Fibroblast of skin of abdomen (primary cell): ENCODE measurements at places on chromosomes 6 and 20.

- no peak for DNase-seq
Observed at GRCh38 chr6:6635869-6636268, 47.3 kb downstream of the LY86 start.

GRCh38 chr20:10472871-10473270 lies 37.8 kb downstream of the SLX4IP start:
- no peak for DNase-seq

DNA sequence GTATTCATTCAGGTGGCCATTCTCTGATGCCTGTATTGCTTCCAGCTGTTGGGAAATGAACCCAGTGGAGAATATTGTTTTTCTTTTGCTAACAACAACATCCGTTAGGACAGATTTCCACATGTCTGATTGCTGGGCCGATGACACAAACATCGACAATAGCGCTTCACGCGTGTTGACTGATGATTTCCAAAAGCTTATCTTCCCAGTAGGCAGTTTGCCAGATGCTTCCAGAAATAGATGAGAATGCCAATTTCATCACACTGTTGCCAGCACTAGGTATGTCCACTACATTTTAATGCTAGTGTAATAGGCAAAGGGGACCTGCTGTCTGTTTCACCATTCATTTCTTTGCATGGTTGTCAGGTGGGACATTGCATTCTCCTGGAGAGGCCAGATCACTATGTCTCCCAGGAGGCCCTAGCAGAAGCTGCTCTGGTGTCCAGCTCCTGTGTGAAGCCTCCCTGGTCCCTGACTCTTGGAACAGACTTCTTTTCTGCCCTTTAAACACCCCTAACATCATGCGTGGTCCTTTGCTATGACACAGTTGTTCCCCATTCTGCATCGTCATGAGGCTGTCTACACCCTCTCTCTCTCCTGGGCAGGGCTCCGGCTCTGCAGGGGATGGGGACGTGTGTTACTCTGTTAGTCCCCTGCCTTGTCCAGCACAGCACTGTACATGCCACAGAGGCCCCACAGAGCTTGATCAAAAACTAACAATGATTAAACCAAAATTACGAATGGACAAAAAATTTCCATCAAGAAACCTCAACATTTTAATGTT lies 181.6 kb downstream of the CDH26 start:
- no peak for DNase-seq

DNA sequence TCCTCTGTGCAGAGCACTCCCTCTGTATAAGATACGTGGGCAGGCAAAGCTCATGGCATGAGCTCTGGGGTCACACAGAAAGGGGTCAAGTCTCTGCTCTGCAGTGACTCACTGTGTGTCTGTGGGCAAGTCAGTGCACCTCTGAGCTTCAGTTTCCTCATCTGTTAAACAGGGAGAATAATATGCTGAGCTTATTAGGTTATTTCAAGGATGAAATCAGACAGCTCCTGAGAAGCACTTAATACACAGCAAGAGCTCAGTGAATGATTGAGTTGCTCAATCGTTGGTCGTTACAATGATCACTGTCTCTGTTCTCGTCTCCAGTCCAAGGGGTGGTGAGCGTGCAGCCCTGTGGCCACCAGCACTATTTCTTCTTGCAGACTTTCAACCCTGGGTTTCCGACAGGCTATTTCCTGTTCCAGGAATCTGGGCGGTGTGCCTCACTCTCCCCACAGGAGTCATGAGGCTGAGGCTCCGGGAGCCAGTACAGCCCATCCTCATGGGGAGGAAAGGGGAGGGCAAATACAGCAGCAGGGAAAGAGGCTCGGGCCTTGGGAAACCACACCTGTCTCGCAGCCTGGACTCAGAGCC lies 28.9 kb downstream of the KIAA1755 start:
- DNase-seq: no peak

GRCh38 chr6:122098201-122098678 lies 301.2 kb upstream of the HSF2 start:
- DNase-seq: no peak

DNA sequence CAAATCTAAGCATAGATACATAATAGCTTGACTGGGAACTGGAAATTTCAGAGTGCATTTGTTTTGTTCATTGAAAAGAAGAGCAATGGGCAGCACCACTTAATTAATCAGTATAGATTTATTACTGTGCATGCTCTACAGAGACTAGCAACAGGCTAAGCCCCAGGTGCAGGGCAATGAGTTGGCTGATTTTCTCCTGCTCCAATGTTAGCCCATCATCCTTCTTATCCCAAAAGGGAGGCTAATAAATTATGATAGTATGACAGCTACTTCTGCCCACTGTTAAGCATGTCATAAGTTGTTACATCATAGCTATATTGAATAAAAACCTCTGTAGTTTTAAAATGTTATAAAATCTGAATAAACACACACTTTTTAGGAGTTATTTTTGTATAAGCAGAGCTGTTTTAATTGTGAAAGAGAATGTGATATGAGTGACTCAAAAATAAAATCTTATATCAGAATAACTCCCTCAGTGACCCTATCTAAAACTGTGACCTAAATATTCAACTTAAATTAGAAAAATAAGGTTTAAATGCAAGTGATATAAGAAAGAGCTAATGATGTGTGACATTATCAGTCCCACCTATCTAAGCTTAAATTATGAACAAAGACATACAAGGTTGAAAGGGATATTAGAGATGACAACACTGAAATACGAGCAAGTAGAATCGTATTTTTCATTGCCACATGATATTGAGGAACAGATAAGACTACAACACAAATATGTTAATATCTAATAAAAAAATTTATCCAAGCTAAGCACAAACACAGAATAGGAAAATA lies 967.3 kb upstream of the ADGRB3 start:
- DNase-seq: no peak

DNA sequence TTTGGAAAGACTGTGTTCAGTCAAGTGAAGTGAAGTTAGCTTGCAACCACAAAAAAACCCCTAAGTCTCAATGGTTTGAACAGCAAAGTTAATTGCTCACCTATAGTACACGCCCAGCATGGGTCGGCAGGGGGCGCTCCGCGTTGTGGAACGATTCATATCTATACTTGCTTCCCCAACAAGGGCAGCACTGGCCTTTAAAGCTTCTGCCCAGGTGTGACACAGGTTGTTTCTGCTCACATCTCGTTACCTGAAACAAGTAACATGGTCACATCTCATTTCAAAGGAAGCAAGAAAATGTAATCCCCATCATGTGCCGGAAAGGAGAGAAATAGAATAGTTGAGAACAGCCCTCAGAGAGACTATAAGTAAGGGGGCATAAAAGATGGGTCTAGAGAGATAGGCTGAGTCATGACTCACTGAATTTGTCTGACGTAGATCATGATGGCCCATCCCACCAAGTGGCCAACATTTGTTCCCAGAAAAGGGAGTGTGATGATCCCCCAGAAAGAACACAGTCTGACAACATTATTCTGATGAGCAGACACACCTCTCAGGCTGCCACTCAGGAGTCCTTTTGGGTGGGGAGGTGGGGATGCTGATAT lies 29.0 kb downstream of the HNF4A start:
- peak; percentile 43 for DNase-seq

DNA sequence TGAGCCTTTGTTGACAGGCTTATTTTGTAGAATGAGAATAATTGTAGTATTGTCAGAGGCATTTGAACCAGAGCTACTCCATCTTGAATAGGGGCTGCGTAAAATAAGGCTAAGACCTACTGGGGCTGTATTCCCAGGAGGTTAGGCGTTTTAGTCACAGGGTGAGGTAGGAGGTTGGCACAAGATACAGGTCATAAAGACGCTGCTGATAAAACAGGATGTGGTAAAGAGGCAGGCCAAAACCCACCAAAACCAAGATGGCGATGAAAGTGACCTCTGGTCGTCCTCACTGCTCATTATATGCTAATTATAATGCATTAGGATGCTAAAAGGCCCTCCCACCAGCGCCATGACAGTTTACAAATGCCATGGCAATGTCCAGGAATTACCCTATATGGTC lies 82.7 kb downstream of the PFDN4 start:
- no peak for DNase-seq

DNA sequence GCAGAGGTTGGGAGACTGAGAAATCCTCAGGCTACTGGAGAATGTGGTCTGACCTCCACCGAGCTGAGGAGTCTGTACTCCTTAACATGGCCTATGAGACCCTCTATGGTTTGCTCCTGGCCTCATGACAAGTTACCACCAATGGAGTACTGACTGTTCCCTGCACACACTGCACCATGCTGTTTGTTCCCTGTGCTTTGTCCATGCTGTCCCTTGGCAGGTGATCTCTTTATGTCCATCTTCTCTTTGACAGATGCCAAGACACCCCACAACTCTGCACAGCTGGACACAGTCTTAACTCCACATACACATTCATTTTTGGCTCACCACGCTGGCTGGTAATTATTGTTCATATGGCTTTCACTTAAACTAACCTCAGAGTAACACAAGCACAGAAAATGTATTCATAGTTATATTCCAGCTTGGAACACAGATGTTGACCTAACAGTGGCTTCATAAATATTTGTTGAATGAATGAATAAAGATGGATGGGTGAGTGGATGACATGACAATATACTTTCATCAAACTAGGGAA lies 258.0 kb downstream of the ATXN1 start:
- no peak for DNase-seq

DNA sequence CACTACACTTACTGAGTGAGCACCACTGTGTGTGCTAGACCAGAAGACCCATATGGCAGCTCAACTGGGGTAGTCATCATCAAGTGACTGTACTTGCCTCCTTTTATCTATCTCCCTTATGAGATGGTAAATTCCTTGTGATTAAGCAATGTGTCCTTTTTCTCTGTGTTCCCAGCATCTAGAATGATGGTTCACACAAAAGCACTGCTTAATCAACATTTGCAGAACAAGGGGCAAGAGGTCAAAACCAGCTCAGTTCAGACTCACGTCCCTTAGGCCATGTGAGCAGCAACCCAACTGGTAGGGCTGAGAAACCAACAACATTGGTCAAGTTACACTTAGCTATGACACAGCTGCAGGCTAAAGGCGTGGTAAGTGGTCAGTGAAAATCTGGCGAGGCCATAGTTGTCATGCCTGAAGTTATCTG lies 10.0 kb downstream of the TRAM2 start:
- DNase-seq: peak; percentile 33

- DNase-seq: no peak
Observed at GRCh38 chr20:42846784-42847490, 342.8 kb downstream of the PTPRT start.

DNA sequence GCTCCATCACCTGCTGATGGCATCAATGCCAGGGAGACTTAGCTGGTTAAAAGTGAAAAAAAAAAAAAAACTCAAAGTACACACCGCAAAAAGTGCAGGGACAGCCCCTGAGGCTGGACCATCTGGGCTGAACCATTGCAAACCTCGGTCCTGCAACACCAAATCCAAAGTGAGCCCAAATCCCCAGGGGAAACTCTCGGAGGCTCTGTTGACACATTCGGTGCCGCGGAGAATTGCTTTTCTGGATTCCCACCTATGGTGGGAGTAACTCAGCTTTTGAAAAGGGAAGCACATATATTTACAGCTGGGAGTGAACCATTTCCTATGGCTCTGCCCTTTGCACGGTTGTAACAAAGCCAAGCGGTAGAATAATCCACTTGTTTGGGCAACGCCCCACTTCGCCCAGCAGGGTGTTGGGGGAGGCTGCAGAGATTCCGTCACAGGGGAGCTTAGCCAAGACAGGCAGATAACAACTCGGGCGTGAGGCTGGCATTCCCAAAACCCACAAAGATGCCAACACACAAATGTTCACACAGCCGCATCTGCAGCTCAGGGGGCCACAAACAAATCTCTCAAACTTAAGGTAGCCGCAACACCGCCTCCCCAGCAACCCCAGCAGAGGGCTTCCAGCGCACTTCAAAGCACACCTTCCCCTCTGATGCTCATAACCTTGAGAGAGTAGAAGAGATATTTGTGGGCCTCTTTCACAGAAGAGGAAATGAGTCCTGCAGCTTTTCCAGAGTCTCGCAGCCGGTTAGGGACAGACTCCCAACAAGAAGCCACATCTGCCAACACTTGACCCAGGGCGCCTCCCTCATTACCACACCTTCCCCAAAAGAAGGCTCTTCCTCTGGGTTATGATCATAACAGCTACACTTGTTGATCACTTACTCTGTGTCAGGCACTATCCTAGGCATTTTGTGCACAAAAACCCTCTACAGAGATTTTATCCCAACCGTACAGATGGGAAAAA lies 11.4 kb downstream of the ZC3H12D start:
- no peak for DNase-seq

DNA sequence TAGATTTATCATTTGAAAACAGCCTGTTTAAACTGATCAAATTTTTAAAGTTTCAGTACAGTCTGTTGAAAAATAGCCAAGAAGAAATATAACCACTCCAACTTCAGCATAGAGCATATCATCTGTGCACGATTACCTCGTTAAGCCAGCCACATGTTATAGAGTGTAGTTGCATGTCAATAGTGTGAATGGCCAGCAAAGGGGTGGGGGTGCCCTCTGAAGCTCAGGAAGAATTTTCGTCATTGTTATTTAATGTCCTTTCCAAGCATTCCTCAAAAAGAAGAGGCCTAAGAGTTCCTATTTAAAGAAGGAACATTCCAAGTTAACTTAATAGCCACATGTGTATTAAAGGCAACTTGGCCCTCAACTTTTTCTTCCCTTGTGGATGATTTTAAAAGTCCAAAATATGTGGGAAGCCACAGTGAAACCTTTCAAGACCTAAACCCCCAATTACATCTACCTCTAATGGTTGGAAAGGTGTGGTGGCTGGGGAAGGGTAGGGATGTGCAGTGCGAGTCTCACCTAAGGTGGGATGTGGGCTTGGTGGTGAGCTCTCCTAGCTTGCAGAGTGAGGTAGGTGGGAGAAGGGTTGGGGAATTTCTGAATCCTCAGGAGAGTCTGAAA lies 1.8 kb upstream of the CCN2 start:
- DNase-seq: peak; percentile 73

GRCh38 chr6:15880262-15880973 lies 217.6 kb upstream of the DTNBP1 start:
- DNase-seq: no peak

GRCh38 chr6:40399888-40400457 lies 187.2 kb downstream of the LRFN2 start:
- no peak for DNase-seq

- DNase-seq: no peak
Observed at GRCh38 chr20:36309643-36310042, 3.5 kb downstream of the DLGAP4 start.

GRCh38 chr6:125797886-125798444 lies 7.2 kb downstream of the NCOA7 start:
- no peak for DNase-seq

GRCh38 chr6:3516092-3516491 lies 59.2 kb upstream of the SLC22A23 start:
- no peak for DNase-seq

GRCh38 chr6:109523478-109523877 lies 40.5 kb upstream of the ZBTB24 start:
- DNase-seq: peak; percentile 34

DNA sequence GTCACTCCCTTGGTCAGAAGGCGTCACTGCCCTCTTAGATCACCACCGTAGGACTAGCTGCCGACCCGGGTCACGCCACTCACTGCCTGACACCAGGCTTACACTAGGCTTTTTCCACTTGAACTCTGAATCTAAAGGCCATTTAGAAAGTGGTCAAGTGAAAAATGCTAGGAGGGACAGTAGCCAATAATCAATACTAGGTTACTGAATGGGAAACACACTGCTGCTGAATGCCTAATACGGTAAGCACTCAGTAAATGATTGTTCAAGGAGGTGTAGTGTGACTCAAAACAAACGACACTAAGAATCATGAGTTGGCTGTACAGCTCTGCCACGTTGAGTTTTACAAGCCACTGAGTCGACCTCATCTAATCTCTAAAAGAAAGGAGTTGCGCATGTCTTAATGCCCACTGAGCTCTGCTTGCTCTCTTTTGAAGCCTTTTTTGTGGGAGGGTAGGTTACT lies 760 bp upstream of the IBTK start:
- DNase-seq: peak; percentile 28
